ENCODE measurements at places on chromosomes 13 and 19.

DNA sequence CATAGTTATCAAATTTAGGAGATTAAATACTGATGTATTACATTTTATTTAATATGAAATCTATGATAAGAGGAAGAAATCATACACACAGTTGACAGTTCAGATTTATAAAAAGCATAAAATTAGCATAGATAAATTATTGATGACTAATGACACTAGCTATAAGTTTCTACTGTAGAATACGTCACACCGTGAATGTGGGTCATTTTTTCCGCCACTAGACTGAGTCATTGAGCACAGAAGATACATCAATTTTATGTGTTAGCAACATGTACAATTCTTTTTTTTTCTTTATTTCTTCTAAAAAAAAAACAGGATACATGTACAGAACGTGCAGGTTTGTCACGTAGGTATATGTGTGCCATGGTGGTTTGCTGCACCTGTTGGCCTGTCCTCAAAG, 22.2 kb downstream of the AP2S1 start:
- peak; percentile 39 for DNase-seq

DNA sequence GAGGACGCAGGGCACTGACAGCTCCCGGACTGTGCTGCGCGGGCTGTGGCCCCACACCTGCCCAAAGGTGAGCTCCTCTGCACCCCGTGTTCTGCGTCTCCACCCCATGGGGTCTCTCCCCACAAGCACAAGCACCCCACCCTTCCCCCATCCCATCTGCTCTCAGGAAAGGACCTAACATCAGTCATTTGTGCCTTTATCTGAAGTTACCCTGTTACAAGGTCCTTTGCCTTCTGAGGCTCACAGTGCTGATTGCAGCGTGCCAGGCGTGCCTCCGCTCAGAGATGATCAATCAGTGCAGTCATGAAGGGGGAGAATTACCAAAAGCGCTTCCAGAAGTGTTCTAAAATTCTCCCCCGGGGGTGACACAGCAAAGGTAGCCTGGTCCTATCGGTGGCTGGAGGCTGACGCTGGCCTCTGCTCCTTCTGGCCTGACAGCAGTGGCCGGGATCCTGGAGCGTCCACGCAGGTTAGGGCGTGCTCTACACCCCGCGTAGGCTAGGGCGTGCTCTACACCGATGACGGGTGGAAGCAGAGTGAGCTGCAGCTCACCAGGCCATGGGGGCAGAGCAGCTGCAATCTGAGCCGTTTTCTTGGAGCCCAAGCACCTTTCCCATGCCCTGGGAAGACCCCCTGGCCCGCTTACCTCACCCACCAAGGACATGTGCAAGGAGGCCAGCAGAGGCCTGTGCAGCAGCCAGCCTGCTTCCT, 84.7 kb upstream of the TM9SF2 start:
- DNase-seq, result no peak

GRCh38 chr13:101845245-101846020, 393.0 kb downstream of the ITGBL1 start:
- DNase-seq, result no peak

DNA sequence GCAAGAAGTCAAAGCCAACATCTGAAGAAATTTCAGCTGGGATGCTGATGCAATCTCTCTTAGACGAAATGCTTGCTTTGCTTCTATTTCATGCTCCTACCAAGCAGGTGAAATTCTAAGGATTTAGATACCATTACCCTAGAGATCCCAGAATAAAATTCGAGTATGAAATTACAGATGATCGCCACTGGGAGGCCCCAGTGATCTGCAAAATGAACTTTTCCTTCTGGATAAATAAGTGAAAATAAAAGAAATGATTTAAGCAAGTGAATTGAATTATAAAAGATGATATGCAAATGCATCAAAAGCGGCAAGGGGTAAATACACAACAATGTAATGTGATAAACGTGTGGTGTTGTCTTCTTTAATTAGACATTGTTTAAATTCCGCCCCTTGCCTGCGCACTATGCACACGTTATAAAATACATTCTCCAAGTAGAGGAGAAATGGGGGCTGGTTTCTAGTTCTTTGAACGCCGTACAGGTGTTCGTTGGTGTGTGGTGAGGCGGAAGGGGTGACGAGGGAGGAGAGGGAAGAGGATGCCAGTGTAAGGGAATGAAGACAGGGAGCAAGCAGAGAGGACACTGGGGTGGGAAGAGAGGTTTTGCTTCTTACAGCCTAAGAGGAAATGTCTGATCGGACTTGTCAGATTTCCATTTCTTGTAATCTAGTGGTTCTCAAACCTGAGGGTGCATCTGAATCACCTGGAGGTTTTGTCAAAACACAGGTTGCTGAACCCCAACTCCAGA, 58.0 kb downstream of the ERCC5 start:
- DNase-seq, result no peak

DNA sequence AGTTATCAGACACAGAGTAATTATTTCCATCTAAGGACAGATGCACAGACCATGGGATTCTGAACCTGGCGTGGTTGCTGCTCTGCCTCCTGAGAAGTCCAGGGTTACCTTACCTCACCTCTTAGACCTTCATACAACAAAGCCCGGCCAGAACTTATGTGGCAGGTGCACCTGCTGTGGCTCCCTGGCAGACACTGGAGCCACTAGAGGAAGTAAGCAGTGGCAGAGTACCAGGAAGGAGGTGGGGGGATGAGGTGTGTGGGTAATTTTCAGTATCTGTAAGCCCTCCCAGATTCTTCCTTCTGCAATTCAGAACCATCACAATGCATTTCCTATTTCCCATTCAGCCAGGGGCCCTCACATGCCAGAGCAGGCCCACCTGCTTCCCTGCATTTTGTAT, 106.1 kb upstream of the DOCK9 start:
- no peak for DNase-seq

DNA sequence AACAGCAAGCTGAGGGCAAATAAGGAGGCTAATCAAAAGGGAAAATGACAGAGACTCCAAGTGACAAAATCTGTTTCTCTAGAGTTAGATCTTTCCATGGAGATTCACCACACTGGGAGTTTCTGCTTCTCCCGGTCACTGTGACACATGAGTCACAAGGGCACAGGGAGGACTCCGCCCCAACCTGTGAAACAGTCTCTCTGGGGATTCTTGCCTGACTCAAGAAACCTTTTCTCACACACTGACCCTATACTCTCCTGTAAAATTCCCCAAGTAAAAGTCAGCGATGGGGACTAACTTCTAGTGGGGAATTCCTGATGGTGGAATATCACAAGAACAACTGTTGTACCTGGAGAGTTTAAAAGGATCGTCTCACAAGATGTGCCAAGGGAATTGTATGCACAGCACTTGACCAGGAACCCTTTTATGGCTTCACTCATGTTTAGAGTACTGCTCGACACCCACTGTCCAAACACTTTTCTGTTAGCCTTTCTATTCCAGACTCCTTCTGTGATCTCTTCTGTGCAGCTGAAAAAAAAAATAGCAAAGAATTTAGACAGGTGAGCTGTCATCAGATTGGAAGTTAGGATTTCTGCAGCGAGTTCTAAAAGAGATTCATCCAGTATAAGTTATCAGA, 46.8 kb upstream of the URAD start:
- DNase-seq, result no peak

GRCh38 chr19:29264897-29265296, 51.9 kb upstream of the UQCRFS1 start:
- no peak for DNase-seq

- DNase-seq, result no peak
Observed at GRCh38 chr13:49098771-49099512, 121.2 kb upstream of the MLNR start.

- DNase-seq, result no peak
Observed at GRCh38 chr19:29375429-29376119, 150.2 kb upstream of the VSTM2B start.

- no peak for DNase-seq
Observed at GRCh38 chr19:5036698-5037563, 68.0 kb downstream of the KDM4B start.

DNA sequence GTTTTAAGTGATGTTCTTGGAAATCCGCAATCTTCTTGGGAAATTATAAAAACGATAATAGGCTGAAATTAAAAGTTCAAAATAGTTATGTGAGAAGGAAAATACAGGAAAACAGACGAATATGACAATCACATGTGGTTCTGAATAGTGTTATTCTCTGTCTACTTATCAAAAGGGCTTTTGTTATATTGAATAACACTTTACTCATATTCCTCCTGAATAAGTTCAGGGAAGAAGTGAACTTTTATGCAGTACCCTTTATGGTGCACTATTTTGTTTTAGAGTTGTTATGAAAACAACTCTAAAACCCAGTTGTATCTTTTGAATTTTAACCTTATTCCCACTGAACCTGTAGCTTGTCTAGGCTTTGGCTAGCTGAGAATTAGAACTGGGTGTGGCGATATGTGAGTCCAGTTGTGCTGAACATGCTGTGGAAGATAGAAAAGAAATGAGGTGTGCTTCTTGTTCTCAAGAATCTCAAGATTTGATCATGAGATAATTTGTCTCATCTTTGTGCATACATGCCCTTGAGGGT, 384.4 kb downstream of the LMO7 start:
- DNase-seq, result no peak

Data from stimulated activated CD4-positive, alpha-beta T cell treated with anti-CD3 and anti-CD28 coated beads, Interleukin-12 subunit alpha, Interleukin-12 subunit beta, amount 100 ng/mL, for 24 hours (primary cell).